ENCODE measurements at places on chromosomes 16 and 17. TPM values are rescaled to one million over a fixed set of nuclear protein-coding genes. Genes with fewer than 3 reads are reported as not detected.

- no peak for DNase-seq
- H3K4me1 ChIP-seq: peaks cover 5% of the 10 kb centered on the region
- no peaks in the 10 kb centered on the region for H3K27me3 ChIP-seq
- H3K36me3 ChIP-seq: peaks cover 12% of the 10 kb centered on the region
Measured at GRCh38 chr16:57146735-57147134, 39.1 kb downstream of the PSME3IP1 start.

CD79B gene
- not detected for total RNA-seq

- H3K4me3 ChIP-seq: no peak overlapping the region
- peaks cover 16% of the 10 kb centered on the region for H3K36me3 ChIP-seq
- no peak overlapping the region for H3K27ac ChIP-seq
- no peaks in the 10 kb centered on the region for H3K4me1 ChIP-seq
- DNase-seq: no peak
Measured at GRCh38 chr17:16623282-16623681, 30.4 kb downstream of the ZNF624 start.

- peak within 1 kb of the TSS; percentile 59 for H3K4me3 ChIP-seq
- H3K27ac ChIP-seq: peak within 1 kb of the TSS; percentile 94
- peak; percentile 95 for DNase-seq
- peaks cover 26% of the 10 kb centered on the region for H3K36me3 ChIP-seq
Measured at GRCh38 chr16:28553776-28554633, at the start of gene SGF29. SGF29 (plus strand) TSS chr16:28553920; CDS start chr16:28581070, 27,150 bp downstream.

DNA sequence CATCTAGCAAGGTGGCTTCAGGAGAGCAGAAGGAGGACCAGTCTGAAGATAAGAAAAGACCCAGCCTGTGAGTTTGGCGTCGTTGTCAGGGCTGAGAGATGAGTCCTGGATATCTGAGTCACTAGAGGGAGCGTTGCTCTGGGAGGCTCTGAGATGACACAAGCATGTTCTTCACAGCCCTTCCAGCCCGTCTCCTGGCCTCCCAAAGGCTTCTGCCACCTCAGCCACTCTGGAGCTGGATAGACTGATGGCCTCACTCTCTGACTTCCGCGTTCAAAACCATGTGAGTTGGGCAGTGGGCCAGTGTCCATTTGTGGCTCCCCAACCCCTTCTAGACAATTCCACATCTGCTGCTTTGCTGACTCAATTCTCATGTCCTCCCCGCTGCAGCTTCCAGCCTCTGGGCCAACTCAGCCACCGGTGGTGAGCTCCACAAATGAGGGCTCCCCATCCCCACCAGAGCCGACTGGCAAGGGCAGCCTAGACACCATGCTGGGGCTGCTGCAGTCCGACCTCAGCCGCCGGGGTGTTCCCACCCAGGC is 2.3 kb downstream of the TGFB1I1 start:
- no peak overlapping the region for H3K4me3 ChIP-seq
- peak overlapping the region; percentile 96 for H3K27ac ChIP-seq
- H3K36me3 ChIP-seq: peaks cover 49% of the 10 kb centered on the region
- DNase-seq: no peak
- H3K4me1 ChIP-seq: peaks cover 35% of the 10 kb centered on the region

DNA sequence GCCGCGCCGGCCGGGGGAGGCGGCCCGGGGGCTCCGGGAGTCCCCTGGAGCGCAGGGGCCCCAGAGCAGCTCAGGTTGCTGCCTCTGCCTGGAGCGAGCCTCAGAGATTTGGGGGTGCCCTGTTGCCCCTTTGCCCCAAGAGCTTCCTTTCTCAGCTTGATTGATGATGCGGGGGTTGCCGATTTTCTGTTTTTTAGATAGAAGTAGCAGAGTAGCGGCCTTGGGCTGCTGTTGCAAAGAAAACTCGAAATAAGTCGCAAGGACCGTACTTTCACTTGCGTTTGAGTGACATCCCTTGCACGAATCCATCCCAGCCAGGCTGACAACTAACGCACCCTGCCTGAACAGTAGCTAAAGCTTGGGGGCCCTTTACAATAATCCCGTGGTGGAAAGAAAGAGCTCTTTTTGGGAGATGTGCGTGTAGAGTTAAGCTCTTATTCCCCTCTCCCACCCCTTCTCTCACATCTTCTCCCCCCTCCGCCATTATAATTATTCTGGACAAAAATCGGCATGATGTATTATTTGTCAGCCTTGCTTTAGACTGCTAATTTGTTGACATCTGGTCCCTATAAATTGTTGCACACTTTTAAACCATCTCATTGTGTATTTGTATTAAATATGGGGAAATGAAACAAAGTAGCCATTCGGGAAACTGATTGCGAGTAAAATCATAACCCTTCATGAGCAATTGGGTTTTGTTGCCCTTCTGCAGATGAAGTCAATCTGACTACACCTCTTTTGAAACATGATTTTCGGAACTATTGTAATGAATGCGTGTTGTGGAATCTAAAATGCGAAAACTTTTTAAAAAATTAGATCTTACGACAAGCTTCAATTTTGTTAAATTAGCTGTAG is 873 bp downstream of the USP10 start:
- no peaks in the 10 kb centered on the region for H3K36me3 ChIP-seq
- H3K4me3 ChIP-seq: peak overlapping the region; percentile 100
- H3K4me1 ChIP-seq: peaks cover 52% of the 10 kb centered on the region
- no peak for DNase-seq
- H3K27me3 ChIP-seq: no peaks in the 10 kb centered on the region
- H3K27ac ChIP-seq: peak overlapping the region; percentile 91

GRCh38 chr16:70304892-70305448 is 6.0 kb downstream of the DDX19B start:
- no peaks in the 10 kb centered on the region for H3K27me3 ChIP-seq
- no peak for DNase-seq
- H3K27ac ChIP-seq: no peak overlapping the region
- peaks cover 32% of the 10 kb centered on the region for H3K36me3 ChIP-seq
- no peak overlapping the region for H3K4me3 ChIP-seq

EPX gene
- not detected for total RNA-seq

CD300LD gene
- total RNA-seq: not detected

GRCh38 chr17:7572588-7573323 is 6.7 kb upstream of the CD68 start:
- peaks cover 75% of the 10 kb centered on the region for H3K36me3 ChIP-seq
- no peaks in the 10 kb centered on the region for H3K27me3 ChIP-seq
- DNase-seq: peak; percentile 100
- peak overlapping the region; percentile 100 for H3K27ac ChIP-seq
- peaks cover 47% of the 10 kb centered on the region for H3K4me1 ChIP-seq
- H3K4me3 ChIP-seq: peak overlapping the region; percentile 100

DNA sequence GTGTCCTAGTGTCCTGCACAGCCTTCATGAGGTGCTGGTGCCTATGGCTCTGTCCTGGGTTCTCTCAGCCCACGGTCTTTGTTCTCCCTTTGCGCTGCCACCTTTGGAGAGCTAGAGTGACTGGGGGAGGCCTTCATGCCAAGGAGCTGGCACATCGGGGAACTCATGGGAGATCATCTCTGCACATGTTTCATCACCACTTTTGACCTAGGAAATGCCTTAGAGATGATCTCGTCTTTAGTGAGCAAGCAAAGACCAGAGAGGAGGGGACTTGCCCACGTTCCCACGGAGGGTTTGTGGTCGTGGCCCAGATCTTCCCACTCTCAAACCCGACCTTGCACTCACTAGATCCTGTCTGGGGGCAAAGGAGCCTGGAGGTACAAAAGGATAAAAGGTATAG is 23.5 kb downstream of the TBX4 start:
- DNase-seq: no peak
- no peaks in the 10 kb centered on the region for H3K4me1 ChIP-seq
- no peaks in the 10 kb centered on the region for H3K36me3 ChIP-seq
- H3K27me3 ChIP-seq: peaks cover 20% of the 10 kb centered on the region

KRT39 gene
- total RNA-seq: not detected

DNA sequence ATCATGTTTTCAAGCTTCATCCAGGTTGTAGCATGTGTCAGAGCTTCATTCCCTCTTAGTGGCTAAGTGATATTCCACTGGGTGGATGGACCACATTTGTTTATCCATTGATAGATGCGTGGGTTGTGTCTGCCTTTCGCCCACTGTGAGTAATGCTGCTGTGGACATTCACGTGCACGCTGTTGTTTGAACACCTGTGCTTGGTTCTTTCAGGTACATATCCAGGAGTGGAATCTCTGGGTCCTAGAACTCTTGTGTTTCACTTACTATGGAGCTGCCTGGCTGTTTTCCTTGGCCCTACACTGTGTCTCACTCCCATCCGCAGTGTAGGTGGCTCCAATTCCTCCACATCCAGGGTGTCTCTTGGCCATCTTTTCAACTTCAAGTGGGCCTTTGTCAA is 224.2 kb downstream of the C16orf95 start:
- no peak for DNase-seq
- no peaks in the 10 kb centered on the region for H3K36me3 ChIP-seq
- no peak overlapping the region for H3K4me3 ChIP-seq

KIF18B gene
- total RNA-seq: 0.58 TPM

- H3K4me1 ChIP-seq: peaks cover 50% of the 10 kb centered on the region
- H3K27me3 ChIP-seq: no peaks in the 10 kb centered on the region
- no peak overlapping the region for H3K4me3 ChIP-seq
- H3K27ac ChIP-seq: peak overlapping the region; percentile 82
- no peaks in the 10 kb centered on the region for H3K36me3 ChIP-seq
- no peak for DNase-seq
Measured at GRCh38 chr17:10756185-10756584, 26.4 kb upstream of the TMEM220 start.

DNA sequence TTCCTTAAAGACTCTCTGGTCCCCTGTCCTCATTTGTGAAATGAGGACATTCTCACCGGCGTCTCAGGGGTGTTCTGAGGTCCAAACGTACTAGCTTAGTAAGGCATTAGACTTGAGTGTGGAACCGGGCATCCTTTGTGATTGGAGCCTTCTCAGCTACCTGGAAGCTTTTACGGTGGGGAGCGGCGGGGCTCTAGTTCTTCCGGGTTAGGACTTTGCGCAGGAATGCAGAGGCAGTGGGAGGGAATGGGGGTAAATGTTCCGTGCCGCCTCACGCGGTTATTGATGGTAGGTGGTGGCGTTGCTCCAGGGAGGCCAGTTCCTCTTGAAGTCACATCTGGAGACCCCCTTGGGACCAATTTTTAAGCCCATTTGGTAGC is 113.6 kb downstream of the SNX29 start:
- no peaks in the 10 kb centered on the region for H3K36me3 ChIP-seq
- no peak for DNase-seq
- H3K27me3 ChIP-seq: no peaks in the 10 kb centered on the region
- H3K27ac ChIP-seq: no peak overlapping the region

GRCh38 chr16:72673118-72673517 is 374.8 kb downstream of the ZFHX3 start:
- no peak for DNase-seq
- H3K27me3 ChIP-seq: no peaks in the 10 kb centered on the region
- no peaks in the 10 kb centered on the region for H3K36me3 ChIP-seq
- H3K4me3 ChIP-seq: no peak overlapping the region
- no peaks in the 10 kb centered on the region for H3K4me1 ChIP-seq
- H3K27ac ChIP-seq: no peak overlapping the region

TMEM186 gene
- 5.3 TPM for total RNA-seq

RAB11FIP3 gene
- total RNA-seq: 16.5 TPM

KRT16 gene
- total RNA-seq: 1.1 TPM

GRCh38 chr17:82400830-82401229 is 17.3 kb upstream of the HEXD start:
- peak; percentile 49 for DNase-seq
- no peak overlapping the region for H3K27ac ChIP-seq
- H3K4me3 ChIP-seq: no peak overlapping the region
- H3K4me1 ChIP-seq: peaks cover 8% of the 10 kb centered on the region
- no peaks in the 10 kb centered on the region for H3K27me3 ChIP-seq

ZPBP2 gene
- total RNA-seq: not detected

DNA sequence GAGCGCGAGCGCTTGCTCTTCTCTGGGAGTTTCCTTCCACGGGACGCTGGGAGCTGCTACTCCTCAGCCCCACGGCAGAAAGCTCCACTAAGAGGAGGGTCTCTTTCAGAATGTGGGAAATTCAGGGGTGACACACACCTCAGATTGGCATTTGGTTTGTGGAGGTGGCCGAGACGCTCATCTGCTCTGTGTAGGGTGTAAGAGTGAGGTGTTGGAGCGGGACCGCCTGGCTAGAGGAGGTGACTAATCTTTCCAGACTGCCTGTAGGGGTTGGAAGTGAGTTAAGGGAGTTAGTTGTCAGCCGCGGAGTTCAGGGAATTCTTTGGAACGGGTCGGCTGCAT is 735 bp downstream of the PSMD11 start:
- DNase-seq: peak; percentile 69
- H3K4me1 ChIP-seq: peaks cover 32% of the 10 kb centered on the region
- peak overlapping the region; percentile 88 for H3K4me3 ChIP-seq
- H3K27me3 ChIP-seq: no peaks in the 10 kb centered on the region
- H3K36me3 ChIP-seq: peaks cover 32% of the 10 kb centered on the region
